ENCODE measurements at places on chromosomes 12 and 14.

GRCh38 chr12:39003541-39004155 is 98.3 kb upstream of the CPNE8 start:
- DNase-seq: peak; percentile 52

- DNase-seq: peak; percentile 61
Observed at GRCh38 chr12:48788854-48789775, at the start of gene ADCY6. Gene ADCY6, minus strand, starts transcription at chr12:48789089. Its CDS starts 5,655 bp downstream, at chr12:48783434.

GRCh38 chr14:32728976-32729375 is 209.7 kb upstream of the NPAS3 start:
- DNase-seq: no peak

DNA sequence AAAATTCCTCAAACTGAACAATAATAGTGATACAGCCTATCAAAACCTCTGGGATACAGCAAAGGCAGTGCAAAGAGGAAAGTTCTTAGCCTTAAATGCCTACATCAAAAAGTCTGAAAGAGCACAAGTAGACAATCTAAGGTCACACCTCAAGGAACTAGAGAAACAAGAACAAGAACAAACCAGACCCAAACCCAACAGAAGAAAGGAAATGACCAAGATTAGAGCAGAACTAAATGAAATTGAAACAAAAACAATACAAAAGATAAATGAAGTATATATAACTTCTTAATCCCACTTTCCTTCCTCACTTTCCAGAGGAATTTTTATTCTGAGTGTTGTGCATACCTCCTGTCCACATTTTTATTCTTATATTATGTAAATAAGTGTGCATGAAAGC is 192.0 kb downstream of the FUT8 start:
- DNase-seq: no peak

DNA sequence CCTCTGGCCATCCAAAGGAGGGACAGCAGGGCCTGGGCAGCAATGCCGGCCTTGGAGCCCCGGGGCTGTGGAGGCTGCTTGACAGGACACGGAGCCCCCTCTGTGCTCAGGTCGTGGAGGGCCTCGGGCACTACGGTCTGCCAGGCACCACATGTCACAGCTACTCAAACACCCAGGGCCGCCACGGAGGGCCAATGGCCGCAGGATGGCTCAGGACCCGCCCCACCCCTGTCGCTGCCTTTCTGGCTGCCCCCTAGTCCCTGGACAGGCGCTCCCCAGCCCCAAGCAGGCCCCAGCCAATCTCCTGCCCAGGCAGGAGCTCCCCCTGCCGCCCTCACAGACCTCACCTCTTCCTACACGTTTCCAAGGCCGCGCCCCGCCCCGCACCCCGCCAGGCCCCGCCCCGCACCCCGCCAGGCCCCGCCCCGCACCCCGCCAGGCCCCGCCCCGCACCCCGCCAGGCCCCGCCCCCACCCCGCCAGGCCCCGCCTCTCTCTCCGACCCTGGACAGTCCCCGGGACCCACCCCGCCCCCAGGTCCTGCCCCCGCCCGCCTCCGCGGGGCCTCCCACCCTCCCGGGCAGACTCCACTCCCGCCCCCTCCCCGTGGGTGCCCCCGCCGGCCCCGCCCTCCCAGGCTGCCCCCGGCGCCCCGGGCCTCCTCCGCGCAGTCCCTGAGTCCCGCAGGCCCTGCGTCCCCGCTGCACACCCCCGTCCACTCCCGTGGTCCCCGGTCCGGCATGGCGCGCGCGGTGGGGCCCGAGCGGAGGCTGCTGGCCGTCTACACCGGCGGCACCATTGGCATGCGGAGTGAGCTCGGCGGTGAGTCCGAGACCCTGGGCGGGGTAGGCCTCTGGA is at the start of gene ASPG:
ASPG (plus strand) TSS at position 669 of the 857 bp plus-strand sequence; CDS start at position 740, 71 bp downstream.
- DNase-seq: no peak

GRCh38 chr14:91607322-91608047 is 97.4 kb upstream of the PPP4R3A start:
- no peak for DNase-seq

DNA sequence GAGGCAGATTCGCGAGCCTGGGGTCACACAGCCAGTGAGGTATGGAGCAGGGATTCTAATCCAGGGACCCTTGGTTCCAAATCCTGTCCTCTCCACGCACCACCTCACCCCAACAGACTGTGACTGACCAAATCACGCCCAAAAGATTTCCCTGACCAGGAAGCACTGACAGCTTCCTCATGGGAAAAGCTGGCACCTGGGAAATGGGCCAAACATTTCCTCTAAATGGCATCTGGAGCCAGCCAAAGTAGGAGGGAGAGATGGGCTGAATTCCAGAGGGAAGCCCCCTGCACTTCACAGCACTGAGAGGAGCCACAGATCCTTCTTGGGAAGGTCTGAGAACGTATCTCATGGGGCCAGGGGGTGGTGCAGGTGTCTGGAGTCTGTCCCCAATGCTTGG is 28.8 kb downstream of the CCDC92 start:
- DNase-seq: no peak

DNA sequence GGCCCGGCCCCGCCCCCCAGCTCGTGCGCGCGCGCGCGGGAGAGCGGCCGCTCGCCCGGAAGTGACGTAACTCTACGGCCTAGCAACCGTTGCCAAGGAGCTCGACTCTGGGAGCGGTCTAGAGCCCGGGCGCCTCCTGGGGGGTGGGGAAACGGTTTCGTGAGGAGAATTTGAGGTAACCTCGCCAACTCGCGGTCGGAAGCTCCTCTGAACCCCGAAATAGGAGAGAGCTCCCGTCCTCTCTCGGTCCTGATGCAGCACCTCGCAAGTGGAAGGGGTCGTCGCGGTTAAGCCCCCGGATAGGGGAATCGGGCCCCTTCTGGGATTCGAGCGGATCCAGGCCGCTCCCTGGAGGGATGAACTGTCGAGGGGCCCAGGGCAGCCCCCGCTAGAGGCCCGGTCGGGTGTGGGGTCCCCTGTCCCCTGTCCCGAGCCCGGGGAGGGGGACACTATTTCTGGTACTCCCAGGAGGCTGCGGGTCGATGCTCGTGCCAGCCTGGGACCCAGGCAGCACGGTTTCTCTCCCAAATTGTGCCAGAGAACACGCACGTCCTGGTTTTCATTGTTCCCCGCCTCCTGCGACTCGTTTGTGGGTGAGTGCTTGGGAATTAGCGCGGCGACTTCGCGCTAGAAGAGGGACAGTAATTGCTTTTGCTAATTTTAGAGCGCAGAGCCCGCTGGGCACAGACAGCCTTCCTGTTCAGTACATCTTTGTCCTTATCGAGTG is at the start of gene IFT81:
IFT81 (plus strand) TSS at position 89 of the 727 bp plus-strand sequence. CDS start 3,024 bp downstream, outside the sequence.
- peak; percentile 97 for DNase-seq

DNA sequence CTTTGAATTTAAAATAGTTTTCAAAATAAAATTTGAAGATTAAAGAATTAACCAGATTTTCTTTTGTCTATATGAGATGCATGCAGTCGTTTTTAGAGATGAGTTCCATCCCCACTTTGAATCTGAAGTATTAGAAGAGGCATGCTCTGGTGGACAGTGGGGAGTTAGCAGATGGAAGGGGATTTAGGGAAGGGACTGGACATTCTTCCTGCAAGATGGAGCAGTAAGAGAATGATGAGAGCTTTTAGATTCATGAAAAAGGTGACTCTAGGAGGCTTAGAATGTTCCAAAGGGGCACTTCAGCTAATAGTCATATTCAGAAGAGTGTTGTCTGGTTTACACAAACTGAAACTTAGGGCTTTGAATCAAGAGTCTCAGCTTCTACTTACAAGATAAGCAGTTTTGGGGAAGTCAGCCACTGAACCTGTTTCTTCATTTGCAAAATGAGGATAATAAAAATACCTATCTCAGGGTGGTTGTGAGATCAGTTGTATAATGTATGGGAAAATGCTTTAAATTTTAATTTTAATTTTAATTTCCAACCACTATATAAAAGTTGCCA is 3.7 kb downstream of the ZBTB1 start:
- no peak for DNase-seq

- DNase-seq: no peak
Observed at GRCh38 chr14:90778571-90779255, 37.5 kb downstream of the TTC7B start.

- DNase-seq: no peak
Observed at GRCh38 chr12:116143909-116144308, 133.6 kb downstream of the MED13L start.

GRCh38 chr14:23146351-23146910 is 27.4 kb upstream of the CEBPE start:
- no peak for DNase-seq

DNA sequence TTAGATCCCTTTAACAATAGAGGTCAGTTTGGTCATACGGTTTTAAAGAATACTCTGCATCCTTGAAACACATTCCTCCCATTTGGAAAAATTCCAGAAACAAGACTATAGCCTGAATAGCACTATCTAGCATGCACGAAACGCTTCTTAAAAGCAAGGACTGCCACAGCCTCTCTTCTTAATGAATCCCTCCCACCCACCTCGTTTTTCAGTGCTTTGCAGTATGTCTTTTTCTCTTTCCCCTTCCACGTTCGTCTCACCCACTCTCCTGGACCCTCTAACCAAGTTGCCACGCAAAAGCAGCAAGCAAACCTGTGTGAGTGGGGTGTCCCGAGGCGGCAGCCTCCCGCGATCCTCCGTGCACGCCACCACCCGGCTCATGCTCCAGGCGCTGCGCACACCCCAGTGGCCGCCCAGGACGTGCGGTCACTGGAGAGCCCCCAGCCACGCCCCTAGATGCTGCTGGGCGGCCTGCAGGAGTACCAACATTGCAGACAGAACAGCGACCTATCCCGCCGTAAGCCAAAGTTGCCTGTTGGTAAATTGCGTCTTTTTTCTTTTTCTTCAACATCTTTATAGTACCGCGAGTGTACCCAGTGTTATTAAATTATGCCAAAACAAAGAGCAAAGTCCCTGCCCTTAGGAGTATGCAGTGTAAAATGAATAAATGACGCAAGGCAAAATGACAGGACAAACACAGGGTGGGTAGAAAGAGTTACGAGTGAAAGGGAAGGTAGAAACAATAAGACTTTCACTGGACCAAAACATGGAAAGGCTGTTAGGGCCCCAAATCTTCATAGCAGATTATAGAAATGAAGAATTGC is at the start of gene SLC38A4:
SLC38A4 (minus strand) TSS at position 407 of the 824 bp plus-strand sequence. CDS start 32,926 bp downstream, outside the sequence.
- DNase-seq: no peak

- DNase-seq: no peak
Observed at GRCh38 chr12:6965714-6966113, 4.8 kb downstream of the PHB2 start.

GRCh38 chr12:111453071-111453989 is 47.6 kb downstream of the SH2B3 start:
- no peak for DNase-seq

GRCh38 chr12:132171293-132171967 is 27.2 kb downstream of the NOC4L start:
- no peak for DNase-seq

GRCh38 chr14:49303946-49304516 is 282.1 kb downstream of the RPS29 start:
- peak; percentile 36 for DNase-seq

DNA sequence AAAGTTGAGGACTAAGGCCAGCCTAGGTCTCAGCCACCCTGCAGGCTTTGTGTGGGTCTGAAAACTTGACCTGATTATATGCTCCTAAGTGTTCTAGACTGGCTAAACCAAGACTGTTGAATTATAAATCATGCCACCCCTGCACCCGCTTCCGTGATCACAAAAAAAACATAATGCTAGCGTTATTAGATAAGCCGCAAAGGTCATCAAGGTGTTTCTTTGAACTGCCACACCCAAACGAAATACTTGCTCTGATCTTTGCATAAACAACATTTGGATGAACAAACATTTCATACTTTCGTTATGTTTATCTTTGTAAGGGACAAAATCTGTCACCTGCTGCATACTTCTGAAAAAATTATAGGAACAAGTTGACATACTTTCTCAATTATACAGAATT is 2.5 kb downstream of the SMCO2 start:
- DNase-seq: no peak

DNA sequence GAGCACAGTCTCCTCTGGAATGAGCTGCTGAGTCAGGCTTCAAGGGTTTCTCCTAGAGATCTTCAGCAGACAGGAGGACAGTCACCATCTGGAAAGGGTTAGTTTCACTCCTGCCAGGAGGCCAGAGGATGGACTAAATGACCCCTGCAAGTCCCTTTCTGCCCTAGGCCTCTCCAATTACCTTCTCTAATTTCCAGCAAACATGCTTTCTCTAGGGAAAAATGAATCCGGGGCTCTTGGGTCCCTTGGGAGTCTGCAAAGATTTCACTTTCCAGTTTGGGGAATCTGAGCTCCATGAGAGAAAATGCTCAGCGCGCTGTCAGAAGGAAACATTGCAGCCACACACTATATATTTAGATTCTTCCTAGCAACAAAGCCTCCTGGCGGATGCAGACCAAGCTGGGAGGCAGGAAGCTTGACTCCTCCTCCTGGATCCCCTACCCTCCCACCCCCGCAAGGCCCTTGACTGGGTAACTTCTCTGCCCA is 184.4 kb upstream of the CCND2 start:
- DNase-seq: no peak

- DNase-seq: no peak
Observed at GRCh38 chr12:100251917-100252316, 15.0 kb downstream of the DEPDC4 start.

DNA sequence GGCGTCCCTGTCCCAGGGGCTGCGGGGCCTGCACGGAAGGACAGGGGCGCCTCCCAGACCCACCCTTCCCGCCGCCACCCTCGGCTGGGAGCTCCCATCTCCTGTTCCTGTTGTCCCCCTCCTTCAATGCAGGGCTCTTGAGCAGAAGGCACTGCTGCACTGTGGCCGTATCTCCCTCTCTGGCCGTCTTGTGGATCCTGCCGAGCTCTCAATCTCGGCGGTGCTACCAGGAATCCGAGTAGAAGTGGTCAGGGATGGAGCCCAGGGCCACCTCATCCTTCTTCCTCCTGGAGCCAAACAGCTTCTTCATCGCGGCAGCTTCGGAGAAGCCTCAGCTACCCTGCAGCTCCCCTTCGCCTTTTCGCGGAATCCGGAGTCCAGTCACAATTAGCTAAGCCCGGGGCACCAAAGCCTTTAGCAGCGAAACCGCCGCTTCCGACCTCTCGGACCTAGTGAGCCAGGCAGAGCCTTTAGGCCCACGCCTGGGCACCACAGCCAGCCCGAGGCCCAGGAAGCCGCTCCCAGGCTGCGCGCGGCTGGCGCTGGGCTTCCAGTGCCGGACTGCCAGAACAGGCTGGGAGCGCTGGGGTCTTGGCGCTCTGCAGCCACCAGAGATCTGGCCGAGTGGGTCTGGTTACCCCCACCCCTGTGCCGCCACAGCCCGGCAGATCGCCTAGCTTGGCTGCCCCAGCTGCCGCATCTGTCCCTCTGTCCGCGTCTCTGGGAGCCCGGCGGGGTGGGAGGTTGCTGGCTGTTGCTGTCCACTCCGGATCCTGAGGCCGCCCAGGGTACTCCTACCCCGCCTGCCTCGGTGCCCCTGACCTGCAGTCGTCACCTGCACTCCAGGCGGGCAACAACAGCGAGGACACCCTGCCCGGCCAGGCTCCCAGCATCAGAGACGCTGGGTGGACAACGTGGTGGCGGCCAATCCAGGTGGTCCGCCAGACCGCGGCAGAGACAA is 69.1 kb downstream of the ASCL4 start:
- DNase-seq: no peak

- DNase-seq: no peak
Observed at GRCh38 chr14:58562141-58562540, 75.6 kb upstream of the DACT1 start.
